Upper lobe of left lung (tissue), 6 donors: ENCODE measurements at places on chromosomes 2 and 18. TPM values are rescaled to one million over a fixed set of nuclear protein-coding genes. Genes with fewer than 3 reads are reported as not detected.

DNA sequence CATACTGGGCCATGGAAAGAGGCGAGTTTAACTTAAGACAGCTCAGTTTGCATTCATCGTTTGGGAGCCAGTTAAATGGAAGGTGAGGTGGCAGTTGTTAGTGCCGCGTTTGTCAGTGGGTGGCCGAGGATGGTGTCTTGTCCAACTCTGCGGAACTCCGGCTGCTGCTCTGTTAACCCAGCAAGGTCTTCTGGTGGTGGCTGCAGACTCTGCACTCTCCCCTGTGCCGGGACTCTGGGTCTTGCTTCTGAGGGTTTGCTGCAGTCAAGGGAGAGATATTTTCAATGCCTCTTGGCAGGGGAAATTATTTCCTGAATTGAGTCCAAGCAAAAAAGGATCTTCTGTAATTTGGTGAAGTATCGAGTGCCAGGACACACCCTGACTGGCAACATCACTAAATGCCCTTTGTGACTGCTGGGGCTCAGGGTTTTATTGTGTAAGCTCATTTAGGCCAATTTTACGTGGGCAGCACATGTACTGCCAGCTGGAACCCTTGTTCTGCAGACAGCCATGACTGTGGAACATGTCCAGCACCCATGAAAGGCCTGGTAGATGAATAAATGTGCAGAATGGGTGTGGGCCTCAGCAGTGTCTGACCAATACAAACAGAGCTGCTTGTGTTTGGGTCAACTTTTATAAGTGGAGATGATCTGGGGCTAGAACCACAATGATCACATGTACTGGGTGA lies 58.1 kb downstream of the IL1R2 start:
- DNase-seq: no peak

- no peak for DNase-seq
Observed at GRCh38 chr2:67626656-67627055, 229.5 kb downstream of the ETAA1 start.

Gene MBOAT2
- total RNA-seq: 24.4 TPM

GRCh38 chr2:137420744-137421143 lies 543.5 kb upstream of the HNMT start:
- no peak for DNase-seq

- DNase-seq: no peak
Observed at GRCh38 chr2:79620679-79621078, 107.8 kb downstream of the CTNNA2 start.

- no peak for DNase-seq
Observed at GRCh38 chr18:9824474-9824832, 61.3 kb upstream of the TXNDC2 start.

- no peak for DNase-seq
Observed at GRCh38 chr18:23888881-23889280, 125.7 kb upstream of the TTC39C start.

Gene PARD6G
- total RNA-seq: 1.4 TPM

- DNase-seq: no peak
Observed at GRCh38 chr2:105034170-105034569, 3.7 kb upstream of the MRPS9 start.

Gene LONRF2
- 5.0 TPM for total RNA-seq

Gene RNF152
- 14.6 TPM for total RNA-seq

DNA sequence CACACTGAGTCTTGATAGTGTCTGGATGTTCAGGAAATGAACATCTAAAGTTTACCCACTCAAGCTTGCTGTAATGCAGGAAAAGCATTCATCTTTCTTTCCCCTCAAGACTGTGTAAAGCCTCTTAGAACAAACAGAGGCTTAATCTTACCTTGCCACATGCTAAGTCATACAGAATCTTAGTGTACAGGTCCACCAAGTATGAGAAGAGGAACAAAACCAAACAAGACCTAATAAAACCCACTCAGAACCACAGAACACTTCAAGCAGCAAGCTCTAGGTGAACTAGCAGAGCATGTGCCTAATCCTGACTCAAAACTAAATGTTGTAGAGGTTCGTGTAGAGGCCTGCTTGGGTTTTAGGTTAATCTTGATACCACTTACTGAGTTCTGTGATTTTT lies 97.6 kb downstream of the SPTBN1 start:
- no peak for DNase-seq

Gene GAREM1
- total RNA-seq: 8.1 TPM

- no peak for DNase-seq
Observed at GRCh38 chr2:29532436-29532835, 388.9 kb downstream of the ALK start.

DNA sequence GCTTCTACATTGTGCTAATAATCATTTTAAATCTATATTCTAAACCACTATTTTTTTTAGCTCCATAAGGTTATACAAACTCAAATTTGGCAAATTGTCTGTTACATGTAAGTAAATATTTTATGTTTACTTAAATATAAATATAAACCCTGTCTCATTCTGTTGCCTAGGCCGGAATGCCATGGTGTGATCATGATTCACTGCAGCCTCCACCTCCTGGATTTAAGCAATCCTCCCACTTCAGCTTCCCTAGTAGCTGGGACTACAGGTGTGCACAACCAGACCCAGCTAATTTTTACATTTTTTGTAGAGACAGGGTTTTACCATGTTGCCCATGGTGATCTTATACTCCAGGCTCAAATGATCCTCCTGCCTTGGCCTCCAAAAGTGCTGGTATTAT lies 124.7 kb downstream of the MEIS1 start:
- DNase-seq: no peak

DNA sequence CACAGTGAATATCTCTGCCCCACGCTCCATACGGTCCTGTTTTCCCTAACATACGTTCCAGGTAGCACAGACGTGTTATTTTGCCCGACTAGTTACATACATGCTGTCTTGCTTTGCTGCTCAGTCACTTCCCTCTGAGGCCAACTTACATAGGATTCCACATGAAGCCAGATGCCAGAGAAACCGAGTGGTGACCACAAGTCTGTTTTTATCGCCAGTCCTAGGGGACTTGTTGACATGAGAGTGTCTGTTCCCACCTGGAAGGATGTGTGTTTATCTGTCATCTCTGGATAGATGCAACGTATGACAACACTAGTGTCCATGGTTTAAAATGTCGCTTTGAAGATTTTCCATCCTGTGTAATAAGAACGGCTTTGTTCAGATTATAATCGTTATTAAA lies 32.6 kb downstream of the PMAIP1 start:
- DNase-seq: no peak

Gene CPLX4
- not detected for total RNA-seq

DNA sequence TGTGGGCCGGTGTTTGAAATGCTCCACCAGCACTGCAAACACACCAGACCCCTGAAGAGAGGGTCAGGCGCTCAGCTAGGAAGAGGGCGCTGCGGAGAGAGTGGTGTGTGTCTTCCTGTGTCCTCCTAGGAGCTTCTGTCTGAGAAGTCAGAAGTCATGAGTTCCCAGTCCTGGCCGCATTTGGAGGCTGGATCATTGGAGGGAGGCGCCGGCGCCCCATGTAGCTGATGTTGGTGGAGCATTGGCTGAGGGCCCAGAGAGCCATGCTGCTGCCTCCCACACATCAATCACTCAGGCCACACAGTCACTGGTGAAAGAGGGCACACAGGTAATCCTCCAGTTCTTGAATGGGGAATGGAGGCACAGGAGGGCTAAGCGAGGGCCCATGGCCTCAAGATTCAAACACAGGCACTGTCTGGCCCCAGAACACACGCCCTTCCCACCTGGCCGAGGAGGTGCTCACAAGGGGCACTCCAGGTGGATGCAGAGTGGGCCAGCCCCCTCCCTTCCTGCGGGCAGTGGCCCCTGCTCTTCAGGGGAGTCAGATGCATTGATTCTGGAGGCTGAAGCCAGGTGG lies 66.3 kb downstream of the RRM2 start:
- no peak for DNase-seq

Gene RGPD3
- total RNA-seq: 2.1 TPM

Gene UGT1A4
- 0.24 TPM for total RNA-seq

Gene PLEKHB2
- 81.1 TPM for total RNA-seq
